ENCODE measurements at places on chromosomes 13 and 19.

DNA sequence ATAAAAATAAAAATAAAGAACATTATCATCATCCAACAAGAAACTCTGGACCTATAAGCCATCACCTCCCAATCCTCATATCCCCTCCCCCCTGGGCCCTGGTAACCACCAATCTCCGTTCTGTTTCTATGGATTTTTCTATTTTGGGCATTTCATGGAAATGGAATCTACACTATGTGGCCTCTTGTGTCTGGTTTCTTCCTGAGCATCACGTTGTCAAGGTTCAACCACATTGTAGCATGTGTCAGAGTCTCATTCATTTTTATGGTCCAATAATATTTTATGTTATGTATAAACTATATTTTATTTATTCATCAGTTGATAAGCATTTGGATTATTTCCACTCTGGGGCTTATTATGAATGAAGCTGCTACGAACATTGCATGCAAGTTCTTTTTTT is 26.9 kb downstream of the SULT2B1 start:
- DNase-seq = no peak

DNA sequence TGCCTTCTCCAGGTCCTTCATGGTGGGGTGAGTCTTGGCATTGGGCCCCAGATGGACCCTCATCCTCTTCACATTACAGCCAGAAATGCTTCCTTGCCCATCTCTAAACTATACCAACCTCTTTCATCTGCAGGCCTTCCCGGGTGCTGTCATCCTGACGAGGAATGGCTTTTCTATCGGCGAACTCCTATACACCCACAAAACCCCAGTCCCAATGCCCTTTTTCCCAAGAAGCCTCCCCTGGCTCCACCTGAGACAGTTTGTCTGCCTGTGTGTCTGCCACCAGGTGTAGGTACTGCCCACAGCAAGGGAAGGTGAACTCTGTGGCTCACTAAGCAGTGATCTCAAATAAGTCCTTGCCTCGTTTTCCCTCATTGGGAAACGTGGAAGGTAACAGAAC is 55.3 kb downstream of the PTPRS start:
- no peak for DNase-seq

GRCh38 chr19:30851646-30852045 is 479.5 kb downstream of the ZNF536 start:
- no peak for DNase-seq

DNA sequence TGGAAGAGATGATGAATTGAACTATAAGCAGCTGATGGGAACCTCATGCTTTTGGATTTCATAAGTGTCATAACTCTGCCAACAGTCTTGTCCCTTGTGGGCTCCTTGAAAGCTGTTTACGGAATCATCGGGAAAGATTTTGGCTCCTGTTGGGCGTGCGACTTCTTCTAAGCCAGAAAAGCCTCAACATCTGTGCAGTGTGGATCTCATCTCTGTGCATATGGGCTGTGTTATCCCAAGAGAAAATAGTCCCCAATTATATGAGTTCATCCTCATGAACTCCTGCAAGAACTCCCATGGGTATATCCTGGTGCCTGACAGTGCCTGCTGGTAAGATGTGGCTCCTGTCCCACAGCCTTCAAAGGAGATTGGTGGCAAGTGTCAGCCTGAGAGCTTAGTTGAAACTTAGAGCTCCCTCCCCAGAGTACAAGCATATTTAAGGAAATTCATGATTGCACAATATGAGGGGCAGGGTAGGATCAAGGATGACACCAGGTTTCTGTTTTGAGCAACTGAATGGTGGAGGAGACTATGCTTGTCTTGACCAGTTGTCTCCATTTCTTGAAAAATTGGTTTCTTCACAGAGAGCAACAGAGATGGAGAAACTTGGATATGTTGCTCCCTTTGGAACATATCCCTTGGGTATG is 243.5 kb downstream of the ITGBL1 start:
- DNase-seq = no peak

- no peak for DNase-seq
These were observed 406.2 kb downstream of the EFNB2 start for GRCh38 chr13:106129273-106129672.

DNA sequence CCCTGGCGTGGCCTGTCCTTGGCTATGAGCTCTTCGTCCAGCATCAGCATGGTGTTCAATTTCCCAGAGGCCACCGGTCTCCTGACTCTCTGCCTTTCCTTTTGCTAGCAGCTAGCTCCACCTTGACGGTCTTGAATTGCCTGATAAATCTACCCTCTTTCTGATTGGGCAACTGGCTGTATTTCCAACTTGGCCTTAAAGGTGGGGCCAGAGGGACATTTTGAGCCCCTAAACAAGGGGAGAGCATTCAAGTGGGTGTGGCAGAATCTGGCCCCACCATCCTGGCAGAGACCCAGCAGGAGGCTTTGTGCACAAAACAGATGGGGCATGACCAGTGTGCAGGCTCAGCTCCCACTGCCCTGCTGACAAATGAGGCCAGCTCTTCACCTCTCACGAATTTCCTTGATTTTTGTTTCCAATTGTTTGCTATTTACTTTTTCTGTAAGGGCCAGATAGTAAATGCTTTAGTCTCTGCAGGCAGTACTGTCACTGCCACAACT is 148.9 kb upstream of the VSTM2B start:
- DNase-seq = no peak

DNA sequence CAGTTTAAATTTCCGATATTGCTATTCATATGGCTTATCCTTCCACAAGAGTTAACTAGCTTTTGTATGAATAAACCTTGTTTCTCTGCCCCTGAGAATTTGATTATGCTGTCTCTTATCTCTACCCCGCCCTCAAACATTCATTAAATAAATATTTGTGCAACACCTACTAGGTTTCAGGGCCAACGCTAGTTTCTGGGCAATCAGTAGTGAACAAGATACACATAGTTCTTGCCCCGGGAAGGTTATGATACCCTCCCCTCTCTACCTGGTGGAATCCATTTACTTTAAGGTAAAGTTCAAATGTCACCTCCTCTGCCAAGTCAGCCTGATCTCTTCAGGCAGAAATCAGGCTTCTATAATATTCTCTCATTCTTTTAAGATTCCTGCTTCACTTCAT is 16.6 kb upstream of the USP12 start:
- no peak for DNase-seq

DNA sequence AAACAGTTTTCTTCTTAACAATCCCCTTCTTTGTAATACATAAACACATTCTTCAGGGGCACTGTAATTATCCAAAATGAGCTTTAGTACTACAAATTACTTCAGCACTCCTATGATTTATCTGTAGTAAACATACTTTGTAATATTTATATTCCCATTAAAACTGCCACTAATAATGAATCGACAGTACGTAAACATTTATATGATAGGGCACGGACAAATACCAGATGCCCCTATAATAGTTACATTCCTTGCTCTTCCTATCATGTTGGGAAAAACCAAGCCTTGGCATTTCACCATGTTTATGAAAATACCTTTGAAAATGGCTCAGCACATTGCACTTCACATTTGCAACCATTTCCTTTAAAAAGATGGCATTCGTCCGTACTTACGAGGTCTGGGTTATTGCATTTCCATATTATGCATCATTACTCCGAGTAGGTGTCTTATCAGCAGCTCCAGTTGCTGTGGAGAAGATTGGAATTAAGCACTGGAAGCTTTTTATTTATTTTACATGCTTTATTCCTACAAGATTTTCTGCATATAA is 1043.4 kb downstream of the DIAPH3 start:
- DNase-seq = no peak

GRCh38 chr13:97528518-97528917 is 94.5 kb downstream of the RAP2A start:
- no peak for DNase-seq

- no peak for DNase-seq
These were observed 39.3 kb upstream of the TCF3 start for GRCh38 chr19:1691589-1692290.

- DNase-seq = no peak
These were observed 16.2 kb downstream of the MCF2L start for GRCh38 chr13:112984954-112985802.

DNA sequence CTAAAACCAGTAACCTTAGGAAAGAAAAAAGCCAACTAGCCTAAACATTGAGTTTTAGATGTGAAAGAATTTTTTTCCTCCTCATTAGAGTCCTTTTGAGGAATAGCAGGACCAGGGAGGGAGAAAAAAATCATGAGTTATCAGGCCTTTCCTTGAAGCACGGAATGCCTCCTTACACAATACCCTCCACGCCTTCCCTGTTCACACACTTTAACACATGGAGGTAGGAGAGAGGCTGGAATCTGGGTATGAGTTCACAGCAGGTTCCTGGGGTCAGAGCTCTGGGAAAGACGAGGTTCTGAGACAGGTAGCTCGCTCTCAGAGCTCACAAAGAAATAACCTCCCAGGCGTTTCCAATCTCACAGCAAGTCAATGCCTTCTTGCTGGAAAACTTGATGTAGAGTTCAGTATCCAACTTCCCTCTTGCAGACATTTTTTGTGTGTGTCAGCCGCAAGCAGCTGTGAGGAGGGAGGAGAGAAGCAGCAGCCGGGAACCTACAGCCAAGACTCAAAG is 716 bp downstream of the ZNF573 start:
- no peak for DNase-seq

- DNase-seq = peak; percentile 59
These were observed 64.6 kb upstream of the RAP2A start for GRCh38 chr13:97369261-97369893.

DNA sequence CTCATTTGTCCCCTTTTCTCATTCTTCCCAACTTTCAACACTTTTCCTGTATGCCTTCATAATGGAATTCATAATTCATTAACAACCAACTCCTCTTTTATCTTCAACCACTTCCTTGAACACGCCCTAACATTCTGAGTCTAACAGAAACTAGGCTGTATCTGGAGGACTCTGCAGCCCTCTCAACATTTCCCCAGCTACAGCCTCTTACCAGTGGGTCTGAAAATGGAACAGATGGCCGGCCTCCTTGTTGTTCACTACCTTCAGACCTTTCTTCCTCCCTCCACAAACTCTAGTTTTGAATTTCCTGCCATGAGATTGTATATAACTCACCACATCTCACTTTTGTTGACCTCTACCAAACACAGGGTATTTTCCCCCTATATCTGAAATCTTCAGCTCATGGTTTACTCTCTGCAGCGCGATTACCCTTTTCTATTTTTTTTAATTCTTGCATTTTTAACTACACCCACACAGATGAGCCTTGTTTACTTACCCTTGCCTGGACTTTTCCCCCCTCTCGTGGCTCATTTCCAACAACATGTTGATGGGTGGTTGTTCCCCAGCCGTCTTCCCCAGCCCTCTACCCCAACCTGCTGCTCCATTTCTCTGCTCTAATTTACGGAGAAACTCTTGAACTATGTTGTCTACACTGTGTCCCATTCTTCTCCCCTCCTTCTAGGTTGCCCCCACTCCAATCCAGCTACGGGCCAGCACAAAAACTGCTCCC is 846 bp downstream of the ZNF790 start:
- DNase-seq = no peak

DNA sequence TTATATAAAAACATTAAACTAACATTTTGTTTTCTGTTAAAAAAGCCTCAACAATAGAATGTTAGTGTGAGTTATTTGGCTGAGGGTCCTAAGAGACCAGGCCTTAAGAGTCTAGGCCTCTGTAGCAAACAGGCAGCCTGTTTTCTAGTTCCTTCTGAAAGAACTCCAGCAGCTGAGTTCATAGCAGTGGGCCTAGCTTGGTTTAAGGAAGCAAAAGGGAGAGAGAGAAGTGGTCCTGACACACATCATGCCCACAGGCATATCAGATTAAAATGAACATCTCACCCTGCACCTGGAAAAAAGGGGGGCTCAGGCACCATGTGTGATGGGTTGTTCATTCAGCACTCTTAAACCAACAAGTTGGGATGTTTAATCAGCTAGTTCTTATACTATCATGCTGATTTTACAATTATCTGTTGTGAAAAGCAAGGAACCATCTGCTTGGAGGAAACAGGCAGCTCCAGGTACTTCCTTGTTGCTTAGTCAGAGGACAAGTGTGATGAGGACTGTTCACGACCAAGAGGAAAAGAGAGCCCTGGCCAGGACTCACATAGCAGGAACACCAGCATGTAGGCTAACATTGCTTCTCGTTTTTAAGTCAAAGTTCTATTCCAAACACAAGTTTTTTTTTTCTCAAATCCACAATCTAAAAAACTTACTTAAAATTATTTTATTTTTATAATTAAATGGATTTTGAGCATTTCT is 81.3 kb upstream of the FRY start:
- DNase-seq = no peak

DNA sequence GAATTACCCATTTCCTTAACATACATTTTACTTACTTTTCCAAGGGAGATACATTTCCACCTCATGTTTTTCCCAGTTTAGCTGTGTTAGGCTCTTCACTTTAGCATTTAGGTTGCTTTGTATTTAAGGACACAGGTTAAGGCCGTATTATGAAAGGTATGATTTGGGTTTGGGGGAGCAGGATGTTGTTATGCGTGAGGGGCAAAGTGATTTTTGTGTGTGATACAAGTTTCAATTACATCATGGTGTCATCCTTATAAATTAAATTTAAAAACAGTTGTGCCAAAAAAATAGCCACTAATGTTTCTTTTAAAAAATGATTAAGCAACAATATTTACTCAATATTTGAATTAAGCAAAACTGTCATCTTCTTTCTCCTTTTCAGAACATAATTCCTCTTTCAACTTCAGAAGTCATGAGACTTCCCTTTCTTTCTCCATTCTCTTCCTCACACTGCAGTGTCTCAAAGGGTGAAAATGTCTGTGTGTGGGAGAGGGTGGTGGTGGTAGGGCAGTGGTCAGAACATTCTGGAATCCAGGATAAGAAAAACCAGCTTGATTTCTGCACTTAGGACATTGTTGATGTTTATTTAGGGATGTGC is 126.2 kb downstream of the KCNRG start:
- no peak for DNase-seq

- peak; percentile 86 for DNase-seq
These were observed 73.2 kb upstream of the MEDAG start for GRCh38 chr13:30832845-30833332.

DNA sequence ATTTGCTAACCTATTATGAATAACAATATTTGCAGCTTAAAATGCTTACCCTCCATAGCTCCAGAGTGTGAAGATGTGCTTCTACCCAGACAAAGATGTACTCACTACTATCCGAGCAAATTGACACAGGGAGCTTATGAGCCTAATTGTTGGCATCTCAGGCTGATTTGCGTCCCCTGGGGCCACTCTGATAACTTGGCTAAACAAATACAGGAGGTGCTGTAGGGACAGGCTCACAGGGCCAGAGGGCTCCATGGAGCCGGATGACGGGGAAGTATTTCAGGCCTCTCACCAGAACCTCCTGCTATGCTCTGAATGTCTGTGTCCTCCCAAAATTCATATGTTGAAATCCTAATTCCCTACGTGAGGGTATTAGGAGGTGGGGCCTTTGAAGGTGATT is 26.7 kb upstream of the C19orf12 start:
- DNase-seq = no peak

DNA sequence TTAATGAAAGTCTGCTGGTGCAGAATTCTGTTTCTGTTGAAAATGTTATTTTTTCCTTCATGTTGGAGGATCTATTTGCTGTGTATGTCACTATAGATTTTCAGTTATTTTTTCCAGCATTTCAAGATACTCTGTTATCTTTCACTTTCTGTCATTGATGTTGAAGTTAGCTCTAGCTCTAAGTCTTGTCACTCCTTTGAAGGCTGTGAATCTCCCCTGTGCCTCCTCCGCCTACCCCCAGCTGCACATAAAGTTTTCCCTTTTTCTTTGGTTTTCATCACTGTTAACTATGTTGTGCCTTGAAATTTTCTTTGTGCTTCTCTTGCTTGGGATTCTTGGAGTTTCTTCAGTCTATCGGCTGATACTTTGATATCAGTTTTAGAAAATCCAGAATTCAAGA is 20.8 kb downstream of the URI1 start:
- no peak for DNase-seq

All from ELR (cell line).